Naive B cell (primary cell): ENCODE measurements at places on chromosomes 3 and 15. TPM values are rescaled to one million over a fixed set of nuclear protein-coding genes. Genes with fewer than 3 reads are reported as not detected.

Gene FILIP1L
- polyA plus RNA-seq: 1.2 TPM

Gene HIGD1A
- polyA plus RNA-seq: 69.1 TPM

Gene MASP1
- not detected for polyA plus RNA-seq

Gene FSD2
- polyA plus RNA-seq: not detected

GRCh38 chr15:83292317-83292716, 7.9 kb upstream of the BNC1 start:
- DNase-seq: no peak

- DNase-seq: no peak
These were observed 106.5 kb downstream of the NR2E3 start for GRCh38 chr15:71916834-71917233.

DNA sequence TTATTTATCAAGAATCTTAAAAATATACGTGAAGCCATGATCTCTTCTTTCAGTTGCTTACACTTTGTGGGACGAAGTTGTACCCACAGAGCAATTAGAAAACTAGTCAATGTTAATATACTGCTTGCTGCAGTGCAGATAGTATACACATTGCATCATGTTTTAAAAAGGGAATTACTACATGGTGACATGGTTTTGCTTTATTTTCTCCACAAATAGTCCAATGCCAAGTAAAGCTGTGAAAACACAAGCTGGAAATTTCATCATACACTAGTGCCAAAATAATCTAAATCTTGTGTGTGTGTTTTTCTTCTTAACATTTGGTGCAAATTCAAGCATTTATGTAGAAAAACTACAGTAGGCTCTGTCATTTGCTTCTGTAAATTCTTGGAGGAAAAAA, 233.0 kb downstream of the EPHA3 start:
- DNase-seq: no peak

GRCh38 chr3:123854905-123855304, 29.2 kb downstream of the MYLK start:
- no peak for DNase-seq

DNA sequence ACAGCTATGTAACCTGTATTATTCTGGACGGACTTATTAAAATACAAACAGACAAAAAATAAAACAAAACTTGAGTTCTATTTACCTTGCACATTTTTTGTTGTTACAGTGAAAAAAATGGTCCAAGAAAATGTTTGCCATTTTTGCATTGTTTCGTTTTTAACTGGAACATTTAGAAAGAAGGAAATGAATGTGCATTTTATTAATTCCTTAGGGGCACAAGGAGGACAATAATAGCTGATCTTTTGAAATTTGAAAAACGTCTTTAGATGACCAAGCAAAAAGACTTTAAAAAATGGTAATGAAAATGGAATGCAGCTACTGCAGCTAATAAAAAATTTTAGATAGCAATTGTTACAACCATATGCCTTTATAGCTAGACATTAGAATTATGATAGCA, 17.1 kb downstream of the LMOD3 start:
- no peak for DNase-seq

- DNase-seq: no peak
These were observed 125.5 kb upstream of the TSPAN3 start for GRCh38 chr15:77196381-77196780.

- DNase-seq: no peak
These were observed 62.8 kb downstream of the ISG20 start for GRCh38 chr15:88701561-88702095.
